Activated CD4-positive, alpha-beta T cell treated with anti-CD3 and anti-CD28 coated beads, Interleukin-2, amount 10 ng/mL, durations not matched to agents 24 days and 14 days (primary cell): ENCODE measurements at places on chromosomes 11 and 22. TPM values are rescaled to one million over a fixed set of nuclear protein-coding genes. Genes with fewer than 3 reads are reported as not detected.
A peak's percentile ranks its signal among the peaks of the same experiment; 100 is the strongest.

Gene OR6A2
- 0.35 and 0.50 TPM in 2 replicates for total RNA-seq

GRCh38 chr11:69663326-69663725 is 11.8 kb downstream of the LTO1 start:
- no peak for DNase-seq

GRCh38 chr11:77198440-77198849 is 70.4 kb downstream of the MYO7A start:
- DNase-seq: peak; percentile 66

GRCh38 chr11:26687351-26687750 is 34.5 kb downstream of the SLC5A12 start:
- DNase-seq: no peak

GRCh38 chr11:73469401-73469800 is 93.2 kb downstream of the RELT start:
- no peak for DNase-seq

DNA sequence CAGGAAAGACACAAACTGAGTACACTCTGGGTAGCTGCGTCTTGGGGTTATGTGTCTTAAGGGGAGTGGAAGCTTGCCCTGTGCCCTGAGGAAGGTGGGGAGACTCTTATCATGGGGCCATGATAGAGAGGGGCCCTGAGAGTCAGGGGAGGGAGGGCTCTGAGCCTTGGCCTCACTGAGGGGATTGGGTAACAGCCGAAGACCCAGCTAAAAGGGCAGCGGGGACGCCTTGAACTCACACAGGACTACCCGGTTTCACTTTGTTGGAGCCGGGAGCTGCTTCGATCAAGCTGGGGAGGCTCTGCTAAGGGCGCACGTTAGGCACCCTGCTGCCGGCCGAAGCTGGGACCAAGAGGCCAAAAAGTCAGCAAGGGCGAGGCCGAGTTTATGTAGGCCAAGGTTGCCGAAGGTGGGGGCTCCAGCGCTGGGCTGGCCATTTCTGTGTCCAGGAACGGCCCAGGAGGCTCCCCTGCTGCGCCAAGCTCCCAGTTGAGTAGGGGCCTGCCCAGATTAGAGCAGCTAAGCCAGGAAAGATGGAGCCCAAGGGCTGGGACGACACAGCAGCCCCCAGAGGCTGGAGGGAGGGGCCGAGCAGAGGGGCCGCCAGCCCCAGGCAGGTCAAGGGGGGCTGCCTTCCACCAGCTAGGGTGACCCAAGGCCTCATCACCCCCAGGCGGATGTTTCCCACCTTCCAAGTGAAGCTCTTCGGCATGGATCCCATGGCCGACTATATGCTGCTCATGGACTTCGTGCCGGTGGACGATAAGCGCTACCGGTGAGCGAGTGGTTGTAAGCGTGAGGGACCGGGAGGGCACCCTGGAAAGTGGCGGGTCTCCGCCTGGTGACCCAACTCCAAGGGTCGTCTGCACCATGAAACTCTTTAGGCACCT is 2.2 kb downstream of the TBX1 start:
- DNase-seq: no peak

DNA sequence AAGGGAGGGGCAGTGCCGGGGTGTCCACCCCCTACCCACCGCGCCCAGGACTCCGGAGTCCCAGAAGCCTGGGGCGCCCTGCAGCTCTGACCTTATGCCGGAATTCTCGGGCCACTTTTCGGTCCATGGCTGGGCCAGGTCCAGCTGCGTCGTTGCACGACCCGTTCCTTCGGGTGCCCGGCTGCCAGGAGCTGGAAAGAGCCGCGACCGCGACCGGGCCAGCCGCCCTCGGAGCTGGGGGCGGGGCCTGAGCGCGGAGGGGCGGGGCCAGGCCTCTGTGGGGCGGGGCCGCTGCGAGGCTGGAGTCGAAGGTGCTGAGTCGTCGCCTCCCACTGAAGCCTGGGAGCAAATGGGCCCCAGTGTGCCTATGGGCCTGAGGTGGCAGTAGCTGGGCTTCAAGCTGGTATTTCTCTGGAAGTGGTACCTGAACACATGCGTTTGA is at the start of gene USH1C:
Gene USH1C, minus strand, starts transcription at position 236 of the 442 bp plus-strand sequence. Its CDS starts 109 bp downstream, at position 127.
- peak; percentile 78 for DNase-seq

Gene PRCP
- 20.6 and 22.6 TPM in 2 replicates for total RNA-seq

- no peak for DNase-seq
These were observed 13.6 kb downstream of the DGCR8 start for GRCh38 chr22:20093418-20094196.

- DNase-seq: no peak
These were observed 750.5 kb downstream of the LUZP2 start for GRCh38 chr11:25247336-25247735.

DNA sequence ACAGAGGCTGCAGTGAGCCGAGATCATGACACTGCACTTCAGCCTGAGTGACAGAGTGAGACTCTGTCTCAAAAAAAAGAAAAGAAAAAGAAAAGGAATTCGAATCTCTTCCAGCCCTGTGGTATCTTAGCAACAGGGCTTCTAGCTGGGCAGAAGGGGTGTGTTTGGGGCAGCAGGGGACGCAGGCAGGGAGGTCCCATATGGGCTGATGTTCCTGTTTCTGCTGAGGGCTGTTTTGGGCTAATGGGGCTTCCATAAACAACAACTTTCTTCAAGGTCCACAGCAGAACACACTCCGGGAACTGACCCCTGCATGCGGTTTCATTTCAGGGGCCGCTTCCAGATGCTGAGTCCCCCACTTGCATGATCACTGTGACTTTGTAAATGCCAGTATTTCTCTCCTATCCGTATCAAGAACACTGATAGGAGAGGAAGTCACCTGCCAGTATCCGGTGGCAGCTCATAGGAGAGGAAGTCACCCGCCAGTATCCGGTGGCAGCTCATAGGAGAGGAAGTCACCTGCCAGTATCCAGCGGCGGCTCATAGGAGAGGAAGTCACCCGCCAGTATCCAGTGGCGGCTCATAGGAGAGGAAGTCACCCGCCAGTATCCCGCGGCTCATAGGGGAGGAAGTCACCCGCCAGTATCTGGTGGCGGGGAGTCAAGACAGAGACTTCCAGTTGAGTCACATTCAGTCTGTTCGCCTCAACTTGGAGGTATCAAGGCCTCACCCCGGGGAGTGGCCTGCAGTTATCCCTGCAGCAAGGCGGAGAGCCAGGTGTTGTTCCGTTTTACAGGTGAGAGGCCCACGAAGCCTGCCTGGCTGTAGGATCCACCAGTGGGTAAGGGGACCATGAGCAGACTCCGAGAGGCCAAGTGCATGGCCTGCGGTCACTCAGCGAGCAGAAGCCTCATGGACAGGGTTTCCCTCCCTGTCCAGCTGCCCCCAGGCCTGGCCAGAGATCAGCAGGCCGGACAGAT is 8.3 kb upstream of the FGF19 start:
- DNase-seq: peak; percentile 65

- DNase-seq: peak; percentile 52
These were observed 65.8 kb downstream of the MORC2 start for GRCh38 chr22:30902496-30903357.

DNA sequence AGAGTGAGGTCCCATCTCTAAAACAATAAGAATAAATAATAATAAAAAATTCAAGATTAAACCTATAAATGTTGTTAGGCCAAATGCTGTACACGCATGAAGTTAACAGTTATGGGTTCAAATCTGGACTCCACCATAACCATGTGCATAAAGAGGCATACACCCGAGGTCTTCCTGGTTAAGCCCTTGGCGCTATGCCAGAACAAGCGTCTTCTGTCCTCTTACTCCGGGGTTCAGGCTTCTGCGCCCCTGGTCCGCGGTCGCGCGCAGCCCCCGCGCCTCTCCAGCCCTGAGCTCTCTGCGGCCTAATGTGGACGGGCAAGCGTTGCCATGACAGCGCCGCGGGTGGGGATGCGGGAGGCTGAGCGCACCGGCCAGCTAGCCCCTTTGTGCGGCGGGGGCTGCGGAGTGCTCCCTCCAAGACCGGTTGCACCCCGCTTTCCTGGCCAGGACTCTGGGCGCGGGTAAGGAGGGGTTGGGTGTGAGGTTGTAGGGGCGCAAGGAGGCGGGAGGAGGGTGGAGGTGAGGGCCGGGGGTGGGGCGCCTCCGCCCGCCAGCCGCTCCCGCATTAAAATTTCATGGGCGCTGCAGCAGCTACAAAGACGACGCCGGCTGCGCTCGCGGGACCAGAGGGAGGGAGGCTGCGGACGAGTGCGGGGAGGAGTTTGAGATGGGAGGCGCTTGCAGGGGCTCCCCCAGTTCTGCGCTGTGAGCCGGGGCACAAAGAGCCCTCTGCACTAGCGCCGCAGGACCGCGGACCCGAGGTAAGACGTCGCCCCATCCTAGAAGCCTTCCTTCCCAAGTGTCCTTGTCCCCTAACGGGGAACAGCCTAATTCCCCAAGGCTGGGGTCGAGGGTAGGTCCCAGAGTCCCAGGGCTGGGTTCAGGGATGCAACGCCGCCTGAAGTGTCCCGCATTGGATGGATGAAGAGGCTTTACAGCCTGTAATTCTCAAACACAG is at the start of gene MIAT:
Gene MIAT, plus strand, starts transcription at position 698 of the 961 bp plus-strand sequence.
- DNase-seq: peak; percentile 94
